ENCODE measurements at places on chromosomes 4 and X.

GRCh38 chrX:135520022-135520552 is 373 bp upstream of the INTS6L start:
- DNase-seq, result no peak

GRCh38 chr4:113355550-113356371 is 306.3 kb downstream of the ANK2 start:
- DNase-seq, result peak; percentile 2

GRCh38 chrX:13432414-13433297 is 112.8 kb upstream of the ATXN3L start:
- peak; percentile 29 for DNase-seq

DNA sequence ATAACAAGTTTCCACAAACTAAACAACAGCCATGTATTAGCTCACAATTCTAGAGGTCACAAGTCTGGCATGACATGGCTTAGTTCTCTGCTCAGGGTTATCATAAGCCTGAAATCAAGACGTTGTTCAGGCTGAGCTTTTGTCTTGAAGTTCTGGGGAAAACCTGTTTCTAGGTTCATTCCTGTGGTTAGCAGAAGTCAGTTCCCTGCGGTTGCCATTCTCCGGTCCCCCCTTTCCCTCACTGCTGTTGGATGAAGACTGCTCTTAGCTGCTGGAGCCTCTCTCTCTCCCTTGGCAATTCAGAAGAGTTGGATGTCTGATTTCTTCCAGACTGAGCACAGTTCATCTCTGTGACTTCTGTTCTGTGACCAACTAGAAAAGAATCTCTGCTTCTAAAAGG is 962.6 kb downstream of the PCDH7 start:
- no peak for DNase-seq

- DNase-seq, result peak; percentile 56
These were observed 599 bp downstream of the NUP54 start for GRCh38 chr4:76147454-76148141.

GRCh38 chrX:17588303-17588702 is 149.0 kb upstream of the SCML1 start:
- DNase-seq, result no peak

DNA sequence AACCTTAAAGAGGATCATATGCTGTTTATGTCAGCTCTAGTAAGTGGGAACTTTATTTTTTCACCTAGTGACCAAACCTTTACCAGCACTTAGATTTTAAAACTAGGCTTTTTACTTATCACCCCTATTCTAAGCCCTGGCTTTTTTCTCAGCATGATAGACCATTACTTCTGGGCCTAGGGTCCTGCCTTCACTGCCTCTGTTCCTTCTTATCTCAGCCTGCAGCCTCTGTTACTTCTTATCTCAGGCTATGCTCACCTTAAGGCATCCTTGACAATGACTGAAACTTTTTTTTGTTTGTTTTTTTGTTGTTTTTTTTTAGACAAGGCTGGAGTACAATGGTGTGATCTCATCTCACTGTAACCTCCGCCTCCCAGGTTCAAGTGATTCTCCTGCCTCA is 59.6 kb downstream of the TMEM154 start:
- no peak for DNase-seq

DNA sequence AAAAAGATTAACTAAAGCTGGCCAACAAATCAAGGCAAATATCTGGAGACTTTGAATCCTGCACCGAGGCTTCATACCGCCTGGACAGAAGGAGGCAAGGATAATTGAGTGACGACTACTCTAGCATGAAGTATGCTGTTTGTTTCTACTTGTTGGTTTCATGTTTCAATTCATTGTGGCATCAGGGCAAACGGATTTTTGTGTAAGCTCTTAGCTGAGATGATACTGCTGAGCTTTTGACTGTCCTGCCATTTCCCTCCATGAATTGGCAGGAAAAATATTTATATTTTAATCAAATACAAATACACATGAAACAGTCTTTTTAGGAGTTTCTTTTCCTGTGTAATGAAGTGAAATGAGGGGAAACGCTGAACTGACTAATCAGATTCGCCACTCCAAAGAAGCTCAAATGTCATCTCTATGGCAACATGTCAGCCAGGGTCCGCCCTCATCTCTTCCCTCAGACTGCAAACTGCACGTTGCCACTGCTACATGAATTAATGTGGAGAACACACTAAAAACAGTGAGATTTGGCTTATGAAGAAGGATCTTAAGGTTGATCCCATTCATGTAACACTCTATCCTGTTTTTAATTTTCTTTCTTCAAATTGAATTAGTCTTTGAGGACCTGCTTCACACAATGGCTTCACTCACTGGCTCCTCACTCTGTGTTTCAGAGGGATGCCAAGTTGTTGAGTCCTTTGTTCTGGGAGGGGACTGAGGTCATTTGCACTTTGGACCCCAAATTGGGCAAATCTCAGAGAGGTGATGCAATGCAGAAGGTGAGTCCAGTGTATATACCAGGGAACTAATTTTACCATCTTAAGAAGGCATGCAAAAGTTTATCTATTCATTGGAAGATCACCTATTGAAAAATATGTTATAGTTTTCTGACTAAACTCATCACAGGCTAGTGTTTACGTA is 149.6 kb upstream of the MID1 start:
- DNase-seq, result peak; percentile 40

- DNase-seq, result peak; percentile 78
These were observed at the start of gene ARHGAP10 for GRCh38 chr4:147731580-147732517. TSS of gene ARHGAP10 (plus strand) at chr4:147732088. CDS start at chr4:147732302, 214 bp downstream.

GRCh38 chrX:156008915-156009314 is 11.4 kb downstream of the IL9R start:
- DNase-seq, result no peak

- no peak for DNase-seq
These were observed 1185.2 kb downstream of the PCDH7 start for GRCh38 chr4:31905363-31905762.

Data from thyroid gland (tissue), 4 donors.